Naive thymus-derived CD8-positive, alpha-beta T cell (primary cell): ENCODE measurements at places on chromosomes 1 and 21. TPM values are rescaled to one million over a fixed set of nuclear protein-coding genes. Genes with fewer than 3 reads are reported as not detected.

AGMAT gene
- polyA plus RNA-seq, result 15.5 TPM

- DNase-seq, result no peak
These were observed 10.0 kb upstream of the MACF1 start for GRCh38 chr1:39194398-39195051.

DNA sequence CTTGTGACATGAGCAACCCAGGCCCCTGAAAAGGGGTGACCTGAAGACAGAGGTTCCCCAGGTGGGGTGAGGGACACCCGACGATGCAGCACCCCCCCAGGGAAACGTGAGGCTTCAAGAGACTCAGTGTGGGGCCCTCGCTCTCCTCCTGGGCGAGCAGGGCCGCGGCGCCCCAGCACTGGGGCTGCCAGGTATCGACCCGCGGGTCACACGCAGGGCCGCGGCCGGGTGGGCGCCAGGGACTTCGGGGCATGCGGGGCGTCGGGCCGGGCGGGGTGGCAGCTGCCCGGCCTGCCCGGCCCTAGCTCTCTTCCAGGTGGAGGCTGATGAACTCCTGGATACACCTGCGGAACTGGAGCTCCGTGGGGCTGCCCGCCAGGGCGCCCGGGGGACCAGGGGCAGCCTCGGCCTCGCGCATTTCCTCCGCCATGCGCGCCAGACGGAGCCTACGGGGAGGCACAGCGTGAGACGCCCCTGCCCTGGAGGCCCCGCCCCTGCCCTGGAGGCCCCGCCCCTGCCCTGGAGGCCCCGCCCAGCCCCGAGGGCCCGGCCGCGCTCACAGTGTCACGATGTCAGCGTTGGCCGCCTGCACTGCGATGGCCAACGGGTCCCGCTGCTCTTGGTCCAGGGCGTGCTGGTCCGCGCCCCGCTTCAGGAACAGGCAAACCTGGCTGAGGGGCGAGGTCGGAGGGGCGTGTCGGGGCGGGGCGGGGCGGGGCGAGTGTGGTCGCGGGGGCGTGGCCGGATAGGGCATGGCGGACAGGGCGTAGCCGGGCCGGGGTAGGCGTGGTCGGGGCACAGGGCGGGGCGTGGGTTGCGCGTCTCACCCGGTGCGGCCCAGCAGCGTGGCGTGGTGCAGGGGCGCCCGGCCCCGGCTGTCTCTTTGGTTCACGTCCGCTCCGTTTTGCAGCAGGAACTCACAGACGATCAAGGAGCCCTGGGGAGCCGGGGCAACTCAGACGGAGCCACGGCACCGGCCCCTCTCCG, 13.3 kb downstream of the SCNN1D start:
- no peak for DNase-seq

DNA sequence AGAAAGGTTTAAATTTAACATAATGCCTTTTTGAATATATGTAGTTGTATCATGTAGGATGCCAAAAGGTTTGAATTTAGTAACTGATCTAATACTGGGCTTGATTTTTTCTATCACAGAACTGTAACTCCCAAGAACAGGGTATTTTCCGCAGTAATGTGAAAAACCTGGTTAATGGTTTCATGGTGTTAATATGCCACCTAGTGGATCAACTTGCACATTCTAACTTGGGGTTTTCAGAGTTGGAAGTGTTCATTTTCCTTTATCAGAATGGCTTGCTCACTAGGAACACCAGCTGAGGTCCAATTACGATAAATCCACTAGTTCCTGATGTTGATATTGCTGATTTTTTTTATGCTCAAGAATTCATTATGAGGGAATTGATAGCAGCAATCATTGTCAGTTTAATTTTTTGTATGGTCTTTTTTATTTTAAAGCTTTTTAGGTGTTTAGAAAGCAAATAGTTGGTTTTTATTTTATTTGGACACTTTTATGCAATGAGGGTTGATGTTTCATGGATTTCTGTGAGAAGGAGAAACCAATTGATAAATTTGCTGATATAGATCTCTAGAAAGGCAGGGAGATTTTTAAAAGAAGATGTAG, 157.2 kb downstream of the PLA2G4A start:
- no peak for DNase-seq

DNA sequence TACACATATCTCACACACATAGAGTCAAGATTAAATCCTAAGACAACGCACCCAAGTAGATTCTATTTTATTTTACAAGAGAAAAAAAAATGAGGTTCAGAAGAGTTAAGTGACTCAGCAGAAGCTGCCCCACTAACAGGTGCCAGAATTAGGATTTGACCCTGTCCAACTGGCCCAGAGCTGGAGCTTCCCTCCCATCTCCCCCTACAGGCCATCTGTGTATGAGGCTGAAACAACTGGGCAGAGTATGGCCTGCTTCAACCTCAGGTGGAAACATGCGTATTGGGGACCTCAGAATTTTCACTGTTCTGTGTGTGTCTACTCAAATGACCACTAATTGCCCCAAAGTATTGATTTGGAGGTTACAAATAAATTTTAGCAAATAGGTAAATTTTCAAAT, 29.9 kb downstream of the PSMG1 start:
- no peak for DNase-seq

DNA sequence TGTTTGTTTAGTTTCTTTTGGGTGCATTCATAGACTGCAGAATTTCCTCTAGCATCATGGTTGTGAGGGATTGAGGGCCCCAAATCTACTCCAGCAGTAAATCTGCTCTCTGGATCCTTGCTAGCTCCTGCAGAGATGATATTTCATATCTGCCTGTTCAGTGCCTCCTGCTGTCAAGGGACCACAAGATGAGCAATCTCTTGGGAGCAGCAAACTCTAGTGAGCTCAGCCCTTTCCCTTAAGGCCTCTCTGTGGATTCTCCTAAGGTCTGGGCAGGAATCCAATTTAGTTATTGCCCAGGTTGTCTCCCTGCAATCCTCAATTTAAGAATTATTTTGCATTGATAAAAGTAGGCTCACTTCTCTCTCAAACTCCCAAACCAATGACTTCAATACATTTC, 76.9 kb downstream of the RGS18 start:
- DNase-seq, result no peak

GRCh38 chr1:77253211-77253610, 28.6 kb upstream of the AK5 start:
- no peak for DNase-seq

- DNase-seq, result no peak
These were observed 64.9 kb downstream of the MEF2D start for GRCh38 chr1:156435545-156436140.

- no peak for DNase-seq
These were observed 23.2 kb upstream of the TMEM222 start for GRCh38 chr1:27298632-27299384.

GRCh38 chr21:42251654-42252324, 32.8 kb downstream of the ABCG1 start:
- no peak for DNase-seq

- DNase-seq, result no peak
These were observed 1568.3 kb downstream of the AMY1C start for GRCh38 chr1:105317976-105318375.
